ENCODE measurements at places on chromosomes 16 and 17.

- DNase-seq, result no peak
Observed at GRCh38 chr16:53159781-53160436, 105.1 kb downstream of the CHD9 start.

DNA sequence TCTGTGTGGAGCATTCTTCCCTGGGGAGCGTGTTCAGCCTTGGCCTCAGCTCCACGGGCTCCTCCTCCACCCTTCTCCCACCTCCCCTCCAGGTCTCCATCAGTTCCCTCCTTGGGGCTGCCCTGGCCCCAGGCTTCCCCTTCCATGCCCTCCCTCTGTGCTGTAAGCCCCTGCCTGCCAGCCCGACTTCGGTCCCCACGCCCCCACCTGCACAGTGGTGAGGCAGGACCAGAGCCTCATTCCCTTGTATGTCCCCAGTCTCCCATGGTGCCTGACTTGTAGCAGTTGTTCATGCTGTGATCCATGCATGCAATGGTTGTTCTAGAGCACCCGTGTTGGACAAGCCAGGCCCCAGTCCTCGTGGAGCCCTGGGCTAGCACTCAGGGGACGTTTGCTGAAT is 199.4 kb downstream of the RBFOX3 start:
- DNase-seq, result no peak

DNA sequence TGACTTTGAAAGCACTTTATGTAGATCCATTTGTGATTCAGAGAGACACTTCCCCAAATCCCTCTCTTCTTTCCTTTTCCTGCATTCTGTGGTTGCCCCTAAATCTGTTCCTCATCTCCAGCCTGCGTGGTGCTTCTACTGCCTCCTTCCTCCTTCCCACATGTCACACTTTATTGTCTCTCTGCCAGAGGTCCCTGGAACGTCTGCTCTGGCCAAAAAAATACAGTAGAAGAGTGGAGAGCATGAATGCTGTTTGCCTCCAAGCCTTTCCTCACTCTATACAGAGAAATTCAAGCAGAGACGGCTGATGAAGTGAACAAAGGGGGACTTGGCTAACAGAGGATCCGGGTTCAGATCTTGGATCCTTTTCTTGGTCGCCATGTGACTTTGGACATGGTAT is 22.8 kb upstream of the IRX3 start:
- DNase-seq, result no peak

DNA sequence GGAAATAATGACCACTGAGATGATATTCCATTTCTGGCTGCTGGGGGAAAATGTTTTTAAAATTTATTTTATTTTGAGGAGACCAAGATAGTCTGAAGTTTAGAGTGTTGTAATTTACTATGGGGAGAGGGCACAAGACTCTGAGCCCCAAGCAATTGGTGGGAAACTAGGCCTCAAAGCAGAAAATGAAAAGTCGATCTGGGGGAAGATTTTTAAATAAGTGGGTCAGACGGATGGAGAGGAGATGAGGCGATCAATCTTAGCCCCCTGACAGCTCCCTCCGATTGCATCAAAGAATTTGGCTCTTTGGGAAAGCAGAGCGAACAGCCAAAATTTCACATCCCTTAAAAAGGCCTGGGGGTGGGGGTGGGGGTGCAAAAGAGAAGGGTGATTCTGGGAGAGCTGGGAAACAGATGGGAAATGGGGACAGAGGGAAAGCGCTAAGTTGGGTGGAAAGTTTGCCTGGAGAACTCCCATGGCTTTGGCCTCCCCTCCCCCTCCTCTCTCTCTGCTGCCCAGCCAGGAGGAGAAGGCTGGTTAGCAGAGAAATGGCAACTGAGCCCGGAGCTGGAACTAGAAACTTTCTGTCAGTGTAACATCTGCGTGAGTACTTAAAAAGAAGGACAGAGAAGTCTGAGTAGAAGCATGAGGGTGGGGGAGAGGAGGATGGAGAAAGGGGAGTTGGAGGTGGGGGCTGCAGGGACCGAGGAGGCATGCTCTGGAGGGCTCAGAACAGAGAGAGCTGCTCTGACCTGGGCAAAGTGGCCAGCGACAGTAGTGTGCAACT is 1.4 kb upstream of the HOXB2 start:
- DNase-seq, result no peak

- no peak for DNase-seq
Observed at GRCh38 chr17:59804901-59805465, 87.8 kb downstream of the TUBD1 start.

- DNase-seq, result no peak
Observed at GRCh38 chr17:39639566-39640458, 2.9 kb downstream of the STARD3 start.
